ENCODE measurements at places on chromosomes 11 and 22.

DNA sequence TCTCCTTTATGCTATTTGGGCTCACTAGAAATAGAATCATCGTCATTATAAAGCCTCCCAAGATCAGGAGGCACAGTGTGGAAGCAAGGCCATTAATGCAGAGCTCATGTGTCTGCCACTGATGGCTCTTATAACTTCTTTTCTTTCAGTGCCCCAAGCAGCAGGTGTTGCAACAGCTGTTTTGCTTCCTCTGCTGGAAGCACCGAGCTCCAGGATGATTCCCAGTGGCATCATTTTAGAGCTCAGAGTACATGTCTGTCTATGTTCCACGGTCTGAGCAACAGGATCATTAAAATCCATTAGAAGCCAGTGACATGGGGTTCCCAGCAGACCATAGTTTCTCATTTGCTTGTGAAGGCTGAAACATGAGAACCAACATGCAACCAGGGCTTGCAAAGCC is 803.0 kb upstream of the FAT3 start:
- peak; percentile 94 for DNase-seq

DNA sequence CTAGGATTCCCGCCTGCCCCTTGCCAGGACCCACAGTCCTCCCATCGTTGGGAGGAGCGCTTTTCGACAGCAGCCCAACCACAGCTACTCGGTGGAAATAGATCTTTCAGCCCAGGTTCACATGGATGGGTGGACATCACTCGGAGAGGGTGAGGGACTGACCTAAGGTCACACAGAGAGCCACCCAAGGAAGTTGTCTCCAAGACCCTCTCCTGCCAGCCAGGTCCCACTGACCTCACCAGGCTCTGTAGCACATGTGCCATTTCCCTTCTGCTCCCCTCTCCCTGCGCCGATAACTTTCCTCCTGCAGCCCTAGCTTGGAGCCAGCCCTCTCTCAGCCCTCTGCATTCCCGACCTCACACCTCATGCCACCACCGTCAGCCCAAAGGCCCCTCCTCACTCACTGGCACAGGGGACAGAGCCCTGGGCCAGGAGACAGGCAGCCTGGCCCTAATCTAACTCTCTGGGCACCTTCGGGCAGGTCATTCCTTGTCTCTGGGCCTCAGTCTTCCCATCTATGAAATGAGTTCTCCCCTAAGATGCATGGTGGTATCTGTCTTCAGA is 4.7 kb downstream of the KCNJ4 start:
- no peak for DNase-seq

DNA sequence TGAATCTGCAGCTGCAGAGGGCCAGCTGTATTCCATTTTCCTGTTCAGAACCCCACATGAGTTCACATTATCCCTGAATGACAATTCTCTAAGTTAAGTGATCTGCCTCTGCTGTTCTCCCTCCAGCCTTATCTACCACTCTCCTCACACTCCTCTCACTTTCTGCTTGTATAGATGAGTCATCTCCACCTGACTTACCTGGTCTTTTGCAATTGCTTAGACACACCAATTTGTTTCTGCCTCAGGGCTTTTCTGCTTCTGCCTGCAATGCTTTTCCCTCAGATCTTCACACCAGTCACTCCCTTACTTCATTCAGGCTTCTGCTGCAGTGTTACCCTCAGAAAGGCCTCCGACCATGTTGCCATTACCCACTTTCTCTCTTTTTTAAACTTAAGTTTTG is 118.1 kb downstream of the ATM start:
- no peak for DNase-seq

DNA sequence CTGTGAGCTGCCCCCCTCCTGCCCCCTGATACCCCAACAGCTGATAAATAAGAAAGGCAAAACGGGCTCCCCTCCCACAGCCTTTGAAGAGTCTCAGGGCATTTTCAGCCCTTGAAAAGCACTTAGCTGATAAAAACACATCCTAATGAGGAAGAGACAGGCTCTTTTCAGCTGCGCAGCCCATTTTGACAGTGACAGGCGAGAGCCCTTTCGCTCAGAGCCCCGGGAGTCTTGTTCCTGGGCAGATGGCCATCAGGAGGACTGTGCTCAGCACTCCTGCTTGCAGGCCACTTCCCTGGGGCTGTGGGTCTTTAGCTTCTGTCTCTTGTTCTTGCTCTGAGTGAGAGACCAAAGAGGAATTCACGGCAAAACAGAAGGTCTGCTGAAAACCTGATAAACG is 757.2 kb downstream of the BRD1 start:
- no peak for DNase-seq

GRCh38 chr11:126305699-126306098 is 1.8 kb downstream of the DCPS start:
- no peak for DNase-seq

GRCh38 chr22:19610518-19611253 is 86.5 kb upstream of the CLDN5 start:
- no peak for DNase-seq

DNA sequence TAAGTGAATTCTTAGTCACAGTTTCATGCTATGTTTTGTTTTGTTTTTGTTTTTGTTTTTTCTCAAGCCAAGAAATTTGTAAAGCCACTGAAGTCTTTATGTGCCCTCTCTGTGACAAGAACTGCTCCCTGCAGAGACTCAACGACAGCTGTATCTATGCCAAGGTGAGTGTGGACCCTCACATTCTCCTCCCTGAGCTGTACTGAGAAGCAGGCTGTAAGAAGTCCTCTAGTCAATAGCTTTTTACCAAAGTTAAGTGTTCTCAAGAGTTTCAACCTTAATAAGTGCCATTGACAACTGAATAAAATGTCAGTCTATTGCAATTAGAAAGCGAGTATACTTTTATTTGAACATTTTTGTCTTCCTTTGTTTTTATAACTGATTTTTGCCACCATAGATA is 18.9 kb downstream of the MUC15 start:
- DNase-seq = no peak

DNA sequence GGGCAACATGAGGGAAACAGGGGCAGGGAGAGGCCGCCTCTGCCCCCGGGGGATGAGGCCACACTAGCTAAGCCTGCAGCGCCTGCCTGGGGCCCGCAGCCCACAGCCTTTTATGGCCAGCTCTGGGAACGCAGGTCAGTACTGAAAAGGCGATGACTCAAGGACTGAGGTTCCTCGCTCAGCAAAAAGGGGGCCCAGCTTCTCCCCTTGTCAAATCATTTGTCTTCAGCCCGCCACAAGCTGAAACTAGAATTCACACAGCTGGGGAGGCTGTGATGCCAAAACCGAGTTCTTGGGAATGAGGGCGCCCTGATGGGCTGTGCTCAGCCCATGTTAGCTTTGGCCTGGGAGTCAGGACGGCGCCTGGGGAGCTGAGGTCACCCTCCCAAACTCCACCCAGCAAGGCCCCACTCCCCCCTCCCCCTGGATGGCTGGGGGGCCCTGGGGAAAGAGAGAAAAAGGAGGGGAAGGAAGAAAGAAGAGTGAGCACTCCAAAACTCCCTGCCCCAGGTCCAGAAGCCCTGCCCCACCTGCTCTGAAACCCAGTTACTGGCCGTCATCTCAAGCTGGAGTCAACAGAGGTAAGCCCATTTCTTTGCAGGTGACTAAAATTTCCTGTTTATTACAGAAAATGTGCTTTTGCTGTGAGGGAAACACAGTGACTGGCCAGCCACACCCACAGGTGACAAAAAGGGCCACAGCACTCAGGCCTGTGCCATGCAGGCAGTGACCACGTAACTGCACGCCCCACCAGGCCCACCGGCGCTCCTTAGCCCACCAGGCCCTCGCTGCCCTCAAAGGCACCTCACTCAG is 13.7 kb downstream of the EHD1 start:
- no peak for DNase-seq

DNA sequence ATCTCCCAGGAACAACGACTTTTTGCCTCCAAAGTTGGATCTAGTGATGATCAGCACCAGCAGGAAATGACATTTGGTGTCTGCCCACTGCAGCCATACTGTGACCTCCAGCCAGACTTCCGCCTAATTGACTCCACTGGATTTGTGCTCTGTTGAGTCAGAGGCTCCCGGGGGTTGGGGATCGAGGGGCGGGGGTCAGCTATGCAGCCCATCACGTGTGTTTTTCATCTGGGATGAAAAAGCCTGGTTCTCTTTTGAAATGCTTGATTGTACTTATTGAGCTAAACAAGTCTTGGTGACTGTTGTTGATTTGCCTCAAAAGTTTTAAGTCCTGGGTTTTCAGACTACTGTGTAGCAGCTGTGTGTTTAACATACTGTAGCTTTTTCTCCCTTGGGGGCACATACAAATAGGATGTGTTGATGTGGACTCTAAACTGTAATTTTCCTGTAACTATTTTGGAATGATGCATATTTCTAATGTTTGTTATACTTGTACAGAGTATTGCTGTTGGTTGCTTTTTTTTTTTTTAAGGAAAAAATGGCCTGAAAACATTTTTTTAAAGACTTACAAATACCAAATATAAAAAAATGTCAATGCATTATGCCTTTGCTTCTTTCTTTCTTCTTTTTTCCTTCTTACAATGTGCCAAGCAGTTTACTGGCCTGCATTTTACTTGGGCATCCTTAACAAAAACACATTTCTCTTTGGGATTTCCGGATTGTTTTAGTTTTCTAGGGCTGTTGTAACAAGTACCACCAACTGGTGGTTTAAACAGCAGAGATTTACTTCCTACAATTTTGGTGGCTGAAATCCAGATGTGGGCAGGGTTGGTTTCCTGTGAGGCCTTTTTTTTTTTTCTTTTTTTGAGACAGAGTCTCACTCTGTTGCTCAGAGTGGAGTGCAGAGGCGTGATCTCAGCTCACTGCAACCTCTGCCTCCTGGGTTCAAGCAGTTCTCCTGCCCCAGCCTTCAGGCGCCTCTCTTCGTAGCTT is 46.1 kb upstream of the OR4B1 start:
- no peak for DNase-seq

DNA sequence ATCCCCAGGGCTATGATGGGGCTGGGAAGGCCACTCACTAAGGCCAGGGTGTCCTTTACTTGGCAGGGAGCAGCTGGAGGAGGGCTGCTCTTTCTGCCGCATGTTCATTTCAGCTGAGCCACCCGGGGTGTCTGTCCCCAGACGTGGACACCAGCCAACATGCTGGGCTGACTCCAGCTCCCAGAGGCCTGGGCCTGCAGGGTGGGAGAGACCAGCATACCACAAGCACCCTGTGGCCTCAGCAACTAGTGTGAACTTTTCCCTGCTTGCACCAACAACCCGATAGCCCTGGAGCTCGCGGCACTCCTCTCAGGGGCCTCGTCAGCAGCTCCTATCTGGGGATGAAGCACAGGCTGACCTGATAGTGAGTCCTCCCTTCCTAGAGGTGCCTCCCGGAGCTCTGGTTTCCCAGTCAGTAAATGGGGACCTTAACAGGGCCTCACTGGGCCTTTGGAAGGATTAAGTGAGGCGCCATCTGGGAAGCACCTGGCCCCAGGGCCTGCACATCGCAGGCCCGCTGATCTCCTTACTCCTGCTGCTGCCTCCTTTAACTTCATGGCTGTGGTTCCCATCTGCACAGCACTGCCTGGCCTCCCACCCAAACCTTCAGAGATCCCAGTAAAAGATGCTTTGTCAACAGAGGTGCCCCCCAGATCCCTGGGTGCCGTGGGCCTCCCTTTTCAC is 83.4 kb downstream of the GALNT18 start:
- DNase-seq = peak; percentile 11

DNA sequence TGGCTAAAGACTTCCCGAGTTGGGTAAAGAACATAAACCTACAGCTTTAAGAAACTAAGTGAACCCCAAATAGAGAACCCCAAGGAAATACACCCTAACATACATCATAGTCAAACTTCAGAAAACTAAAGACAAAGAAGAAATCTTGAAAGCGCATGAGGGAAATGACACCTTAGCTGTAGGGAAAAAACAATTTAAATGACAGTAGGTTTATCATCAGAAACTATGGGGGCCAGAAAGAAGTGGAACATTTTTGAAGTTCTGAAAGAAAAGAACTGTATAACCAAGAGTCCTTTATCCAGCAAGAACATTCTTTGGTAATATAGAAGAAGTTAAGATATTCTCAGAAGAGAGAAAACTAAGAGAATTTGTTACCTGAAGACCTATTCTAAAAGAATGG is 15.5 kb upstream of the OR2AT4 start:
- DNase-seq = no peak

GRCh38 chr11:17019232-17019631 is 5.0 kb upstream of the PLEKHA7 start:
- DNase-seq = no peak

- DNase-seq = no peak
These were observed 26.1 kb downstream of the UBE2L3 start for GRCh38 chr22:21593406-21594232.

DNA sequence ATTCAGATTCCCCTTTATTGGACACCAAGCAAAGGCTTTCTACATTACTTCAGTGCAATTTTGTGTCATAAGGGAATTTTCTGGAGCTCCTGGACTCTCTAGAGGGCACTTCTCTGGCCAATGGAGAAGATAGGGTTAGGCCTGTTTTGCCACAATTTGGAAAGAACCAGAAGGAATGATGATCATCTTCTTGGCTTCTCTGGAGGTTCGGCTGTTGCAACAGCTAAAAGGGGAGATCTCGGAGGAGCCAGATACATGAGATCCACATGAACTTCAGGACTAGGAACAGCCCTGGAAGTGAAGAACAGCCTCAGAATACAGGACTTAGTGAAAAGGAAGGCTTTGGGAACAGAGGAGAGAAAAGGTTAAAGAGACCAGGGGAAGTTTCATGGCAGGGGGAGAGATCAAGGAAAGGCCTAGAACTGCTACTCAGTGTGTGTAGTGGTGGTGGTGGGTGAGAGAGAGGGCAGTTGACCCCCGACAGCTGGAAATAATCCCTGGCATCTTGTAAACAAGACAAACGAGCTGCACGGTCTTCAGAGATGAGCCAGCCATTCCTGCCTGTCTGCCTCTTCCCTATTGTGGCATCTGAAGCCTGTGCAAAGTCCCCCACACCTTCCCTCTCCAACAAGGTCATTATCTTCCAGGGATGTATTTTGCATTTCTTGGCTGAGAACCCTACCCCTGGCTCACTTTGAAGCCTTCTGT is 83.8 kb downstream of the CCDC81 start:
- DNase-seq = no peak

GRCh38 chr22:50447576-50448551 is 27.0 kb downstream of the SBF1 start:
- DNase-seq = no peak

DNA sequence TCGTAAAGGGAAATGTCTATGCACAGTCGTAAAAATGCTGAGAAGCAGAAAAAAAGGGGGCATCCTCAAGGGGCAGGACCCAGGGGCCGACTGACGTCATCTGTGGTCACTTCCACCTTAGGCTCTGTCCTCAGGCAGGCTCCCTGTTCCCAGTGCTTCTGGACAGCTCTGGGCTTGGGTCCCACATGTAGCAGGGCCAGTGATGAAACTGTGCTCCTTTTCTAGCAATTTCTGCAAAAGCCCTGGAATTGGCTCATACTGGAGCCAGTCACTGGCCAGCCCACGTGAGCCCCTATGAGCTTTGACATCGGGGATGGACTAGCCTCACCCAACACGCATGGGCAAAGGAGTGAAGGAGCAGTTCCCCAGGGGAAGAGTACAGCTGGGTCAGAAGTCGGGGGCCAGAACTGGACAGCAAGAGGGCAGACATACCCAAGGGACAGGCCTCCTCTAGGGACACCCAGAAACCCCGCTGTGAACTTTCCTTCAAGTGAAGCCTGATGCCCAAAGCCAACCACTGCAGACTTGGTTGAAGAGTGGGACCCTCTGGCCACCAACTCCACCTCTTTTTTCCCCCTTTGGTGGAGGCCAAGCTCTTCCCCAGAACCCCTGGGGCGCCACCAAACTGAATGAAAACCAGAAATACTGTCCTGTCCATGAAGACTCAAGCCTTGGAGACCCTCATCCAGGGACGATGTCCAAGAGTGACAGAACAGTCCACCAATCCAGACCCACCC is 1349.0 kb downstream of the BRD1 start:
- no peak for DNase-seq

Data from NCI-H2171 treated with DMSO at 0.1 percent for 48 hours (cell line).